Gastroesophageal sphincter (tissue), 4 donors: ENCODE measurements at places on chromosomes 7 and 10.
A peak's percentile ranks its signal among the peaks of the same experiment; 100 is the strongest.

DNA sequence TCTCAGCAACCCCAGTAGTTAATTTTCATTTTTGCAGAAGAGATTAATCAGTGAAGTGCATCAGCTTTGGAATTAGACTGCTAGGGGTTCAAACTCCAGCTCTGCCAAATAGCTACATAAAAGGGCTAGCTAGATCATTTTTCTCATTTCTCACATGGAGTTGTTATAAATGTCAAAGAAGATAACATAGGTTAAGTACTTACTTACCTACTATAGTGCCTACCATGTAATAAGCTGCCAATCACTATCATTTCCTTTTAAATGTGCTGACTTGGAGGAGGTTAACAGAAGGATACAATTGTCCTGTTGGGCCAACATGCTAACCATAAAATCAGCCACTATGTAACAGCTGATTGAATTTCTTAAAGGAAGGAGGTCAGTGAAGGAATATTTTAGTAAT lies 40.7 kb downstream of the KDM7A start:
- ATAC-seq, result no peak

- ATAC-seq, result peak; percentile 75
Observed at GRCh38 chr10:86922553-86922961, 34.9 kb downstream of the MMRN2 start.

DNA sequence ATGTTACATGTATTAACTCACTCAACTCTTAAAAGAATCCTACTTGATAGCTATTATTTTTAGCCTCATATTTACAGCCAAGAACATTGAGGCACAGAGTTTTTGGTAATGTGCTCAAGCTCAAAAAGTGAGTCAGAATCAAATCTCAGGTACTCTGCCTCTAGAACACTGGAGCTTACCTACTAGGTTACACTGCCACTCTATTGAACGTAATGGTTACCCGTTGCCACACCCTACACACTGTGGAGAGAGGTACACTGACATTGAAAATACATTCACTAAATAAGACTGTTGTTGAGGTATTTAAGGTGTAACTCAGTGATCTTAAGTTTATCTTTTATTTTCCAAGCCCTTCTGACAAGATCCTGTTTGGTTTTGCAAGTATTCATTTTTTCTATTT lies 17.9 kb downstream of the SLC26A3 start:
- ATAC-seq, result no peak

- ATAC-seq, result no peak
Observed at GRCh38 chr7:106049139-106049752, 62.9 kb downstream of the SYPL1 start.

DNA sequence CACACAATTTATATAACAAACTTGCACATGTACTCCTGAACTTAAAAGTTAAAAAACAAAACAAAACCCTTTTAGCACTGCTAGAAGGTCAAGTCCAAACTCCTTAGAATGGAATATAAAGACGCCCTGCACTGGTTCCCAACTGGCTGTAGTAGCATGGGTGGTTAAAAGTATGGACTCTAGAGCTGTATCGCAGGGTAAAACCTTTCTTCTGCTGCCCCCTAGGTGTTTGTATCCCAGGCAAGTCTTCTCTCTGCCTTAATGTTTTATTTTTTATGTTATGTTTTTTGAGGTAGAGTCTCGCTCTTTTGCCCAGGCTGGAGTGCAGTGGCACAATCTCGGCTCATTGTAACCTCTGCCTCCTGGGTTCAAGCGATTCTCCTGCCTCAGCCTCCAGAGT lies 35.2 kb downstream of the LSMEM1 start:
- no peak for ATAC-seq

DNA sequence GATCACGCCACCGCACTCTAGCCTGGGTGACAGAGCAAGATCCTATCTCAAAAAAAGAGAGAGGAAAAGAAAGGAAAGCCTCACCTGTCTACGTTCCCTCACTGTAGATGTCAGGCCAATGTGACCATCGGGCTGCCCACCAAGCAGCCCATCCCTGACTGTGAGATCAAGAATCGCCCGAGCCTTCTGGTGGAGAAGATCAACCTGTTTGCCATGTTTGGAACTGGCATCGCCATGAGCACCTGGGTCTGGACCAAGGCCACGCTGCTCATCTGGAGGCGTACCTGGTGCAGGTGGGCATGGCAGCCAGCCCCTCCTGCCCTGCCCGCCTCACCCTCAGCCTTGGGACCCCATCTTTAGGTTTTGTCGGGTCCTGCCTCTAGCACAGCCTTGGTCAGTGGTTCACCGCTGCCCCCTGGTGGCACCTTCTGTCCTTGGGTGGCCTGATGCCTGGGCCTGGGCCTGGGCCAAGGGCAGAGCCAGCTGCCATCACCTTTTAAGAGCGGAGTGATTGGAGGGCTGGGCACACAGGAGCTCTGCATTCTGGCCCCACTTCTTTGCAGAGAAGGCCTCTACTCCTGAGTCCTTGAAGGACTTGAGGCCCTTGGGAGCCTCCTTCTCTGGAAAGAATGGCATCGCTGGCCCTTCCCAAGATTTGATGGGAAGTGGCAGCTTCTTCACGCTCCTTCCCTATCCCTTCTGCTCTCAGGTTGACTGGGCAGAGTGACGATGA lies 14.4 kb upstream of the AHCYL2 start:
- peak; percentile 83 for ATAC-seq

DNA sequence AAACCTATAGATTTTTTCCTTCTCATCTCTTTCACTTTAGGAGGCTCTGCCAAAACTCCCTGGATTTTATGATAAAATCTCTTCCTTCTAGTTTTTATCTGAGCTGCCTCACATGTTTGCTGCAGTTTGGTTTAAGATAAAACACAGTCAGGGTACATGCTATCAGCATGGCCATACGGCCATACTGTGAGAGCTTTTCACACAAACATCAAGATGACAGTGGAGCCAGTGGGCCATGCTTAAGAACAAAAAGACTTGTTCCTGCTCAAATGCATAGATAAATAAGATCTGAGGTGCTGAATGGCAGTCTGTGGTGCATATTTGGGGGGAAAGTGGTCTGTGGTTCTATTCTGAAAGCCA lies 91.0 kb downstream of the ELMO1 start:
- ATAC-seq, result no peak

- ATAC-seq, result no peak
Observed at GRCh38 chr7:25481891-25482290, 253.6 kb upstream of the NPVF start.

DNA sequence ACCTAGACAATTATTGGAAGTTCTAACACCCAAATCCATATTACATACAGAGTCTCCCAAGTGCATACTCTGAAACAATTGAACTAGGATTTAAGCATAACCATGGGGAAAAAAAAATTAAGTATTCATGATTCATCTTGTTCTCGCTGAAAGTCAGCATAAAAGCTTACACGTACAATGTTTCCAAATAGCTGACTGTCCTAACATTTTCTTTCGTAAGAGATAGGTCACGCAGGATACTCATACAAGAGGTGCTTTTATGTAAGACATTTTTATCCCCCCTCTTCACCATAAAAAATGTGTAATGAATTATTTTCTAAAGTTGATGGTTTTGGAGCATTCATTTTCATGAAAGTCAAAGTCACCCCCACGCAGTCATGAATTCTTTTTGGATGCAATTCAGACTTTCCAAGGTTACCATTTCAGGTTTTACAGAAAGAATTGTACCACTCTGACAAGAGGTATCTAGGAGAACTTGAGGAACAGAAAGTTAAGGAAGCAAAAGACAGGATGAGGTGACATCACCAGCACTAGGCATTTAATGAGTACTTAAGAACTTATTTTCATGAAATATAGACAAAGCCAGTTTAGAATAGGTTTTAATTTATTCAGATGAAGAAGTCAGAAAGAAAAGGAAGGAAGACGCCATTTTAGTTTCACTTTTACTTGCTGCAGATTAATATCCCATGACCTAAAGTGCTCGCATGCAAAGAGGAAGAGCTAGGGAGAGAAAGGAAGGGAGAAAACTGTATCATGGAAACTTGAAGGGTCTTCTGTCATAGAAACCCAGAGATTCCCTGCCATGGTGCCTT lies 55.8 kb downstream of the TMEM26 start:
- ATAC-seq, result peak; percentile 39

DNA sequence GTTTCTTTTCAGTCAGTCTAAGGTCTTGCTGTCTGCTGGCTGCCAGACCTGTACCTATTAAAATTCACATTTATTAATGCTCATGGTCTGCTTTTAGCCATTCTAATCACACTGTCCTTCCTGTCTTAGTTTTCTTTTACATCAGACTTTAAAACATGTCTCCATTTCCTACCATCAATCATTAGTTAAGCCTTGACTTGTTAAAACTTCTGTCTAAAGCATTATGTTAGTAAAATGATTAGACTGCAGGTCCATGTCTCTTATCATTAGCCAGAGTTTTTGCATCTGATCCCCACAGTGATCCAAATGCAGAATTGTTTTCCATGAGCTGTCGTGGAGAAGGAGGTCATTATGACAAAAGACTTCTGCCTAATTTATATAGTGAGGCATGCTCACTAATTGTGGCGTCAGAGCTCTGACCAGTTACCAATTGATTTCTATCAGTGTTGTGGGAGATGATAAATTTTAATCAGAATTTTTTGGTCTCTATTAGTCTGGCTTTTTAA lies 226.5 kb downstream of the DKK1 start:
- ATAC-seq, result no peak

DNA sequence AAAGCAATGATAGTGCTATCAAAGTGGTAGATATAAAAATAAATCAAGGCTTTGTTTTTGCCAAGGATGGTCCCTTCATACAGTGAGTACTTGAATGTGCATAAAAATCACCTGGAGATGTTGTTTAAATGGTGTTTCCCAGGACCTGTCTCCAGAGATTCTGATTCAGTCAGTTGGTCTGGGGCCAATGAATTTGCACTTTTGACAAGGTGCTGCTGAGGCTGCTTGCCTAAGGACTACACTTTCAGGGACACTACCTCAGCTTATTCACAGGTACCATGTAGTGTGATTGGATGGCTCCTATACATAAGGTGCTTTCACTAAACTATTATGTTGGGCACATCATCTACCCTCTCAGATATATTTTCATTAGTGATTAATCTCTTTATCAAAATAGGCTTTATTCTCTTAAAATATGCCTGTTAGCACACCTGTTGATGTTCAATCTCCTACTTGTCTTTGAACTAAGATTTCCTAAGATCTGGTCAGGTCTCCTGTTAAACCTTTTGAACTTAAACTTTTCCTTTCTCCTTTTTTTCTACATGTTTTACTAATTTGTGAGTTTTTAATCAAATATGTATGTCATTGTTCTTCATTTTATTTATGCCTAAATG lies 24.3 kb downstream of the CAPZA2 start:
- no peak for ATAC-seq

- ATAC-seq, result no peak
Observed at GRCh38 chr7:38274486-38274885, 1.1 kb upstream of the TARP start.

GRCh38 chr10:113616244-113617074 lies 47.4 kb downstream of the NRAP start:
- ATAC-seq, result no peak

DNA sequence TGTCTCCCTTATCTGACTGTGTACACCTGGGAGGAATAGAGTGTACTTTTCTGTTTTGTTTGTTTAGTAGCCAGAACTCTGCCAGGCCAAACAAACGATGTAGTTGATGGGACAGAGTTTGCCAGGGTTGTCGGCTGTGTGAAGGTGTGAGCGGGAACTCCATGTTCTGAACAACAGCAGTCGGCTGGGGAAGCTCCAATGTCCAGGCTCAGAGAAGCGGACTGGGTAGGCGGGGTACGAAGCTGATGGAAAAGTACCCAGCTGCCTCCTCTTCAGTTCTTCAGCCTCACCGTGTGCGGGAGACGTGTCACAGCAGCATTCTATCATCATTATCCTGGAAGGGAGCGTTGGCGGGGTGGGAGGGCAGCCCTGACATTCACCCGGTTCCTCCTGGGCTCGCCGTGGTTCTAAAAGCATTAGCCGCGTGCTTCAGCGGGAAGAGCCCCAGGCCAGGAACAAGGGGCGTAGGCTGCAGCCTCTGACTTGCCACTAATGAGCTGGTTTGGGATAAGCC lies 52.9 kb downstream of the PFKFB3 start:
- no peak for ATAC-seq

GRCh38 chr10:43336061-43336460 lies 35.4 kb upstream of the FXYD4 start:
- no peak for ATAC-seq

DNA sequence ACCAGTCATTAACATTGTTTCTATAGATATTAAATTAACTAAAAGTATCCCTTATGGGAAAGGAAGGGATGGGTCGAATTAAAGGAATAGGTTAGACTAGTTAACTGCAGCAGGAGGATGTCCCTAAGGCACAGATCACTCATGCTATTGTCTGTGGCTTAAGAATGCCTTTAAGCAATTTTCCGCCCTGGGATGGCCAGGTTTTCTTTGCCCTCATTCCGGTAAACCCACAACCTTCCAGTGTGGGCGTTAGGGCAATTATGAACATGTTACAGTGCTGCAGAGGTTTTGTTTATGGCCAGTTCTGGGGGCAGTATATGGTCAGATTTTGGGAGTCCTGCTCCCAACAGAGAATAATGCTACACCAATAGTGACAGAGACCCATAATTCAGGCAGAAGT lies 139.3 kb upstream of the CDK13 start:
- ATAC-seq, result no peak

- no peak for ATAC-seq
Observed at GRCh38 chr7:83832009-83832408, 183.1 kb upstream of the SEMA3E start.

GRCh38 chr7:55140941-55141278 lies 122.1 kb downstream of the EGFR start:
- ATAC-seq, result no peak

GRCh38 chr7:27546610-27547009 lies 116.1 kb downstream of the HIBADH start:
- no peak for ATAC-seq

- no peak for ATAC-seq
Observed at GRCh38 chr10:6909905-6910560, 330.0 kb upstream of the PRKCQ start.

DNA sequence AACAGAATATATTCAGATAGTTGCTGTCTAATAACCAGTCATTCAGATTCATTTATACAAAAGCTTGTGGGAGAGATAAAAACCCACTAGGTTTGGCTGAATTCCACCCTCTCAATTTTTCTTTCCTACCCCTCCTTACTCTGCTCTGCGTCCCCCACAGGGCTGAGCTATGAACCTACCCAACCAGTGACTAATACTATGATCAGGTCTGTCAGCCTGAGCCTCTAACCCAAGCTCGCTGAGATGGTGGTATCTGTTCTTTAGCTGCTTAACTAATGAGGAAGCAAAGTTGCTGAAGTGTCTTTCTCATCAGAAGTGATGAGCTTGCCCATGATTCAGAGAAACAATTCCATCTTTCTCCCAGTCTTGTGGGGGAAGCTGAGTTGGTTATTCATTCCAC lies 248.7 kb upstream of the GPR26 start:
- ATAC-seq, result no peak

DNA sequence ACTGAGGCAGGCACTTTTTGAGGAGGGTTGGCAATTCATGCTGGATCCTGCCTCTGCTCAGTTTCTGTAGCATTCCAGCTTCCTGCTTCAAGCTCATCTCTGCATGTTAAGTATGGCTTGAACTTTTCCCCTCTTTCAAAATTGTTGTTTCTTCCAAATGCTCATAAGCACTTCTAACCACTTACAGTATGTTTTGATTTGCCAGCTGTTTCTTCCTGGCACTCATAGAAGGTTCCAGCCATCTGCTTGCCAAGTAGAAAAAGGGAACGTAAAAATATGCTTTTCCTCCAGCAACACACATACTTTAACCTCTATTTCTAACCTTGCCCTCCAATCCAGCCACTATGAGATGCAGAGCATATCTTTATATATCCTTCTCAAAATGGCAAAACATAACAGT lies 692.6 kb upstream of the COBL start:
- no peak for ATAC-seq
